ENCODE measurements at places on chromosomes 6 and 20.

- DNase-seq = no peak
Measured at GRCh38 chr6:42714098-42714761, 8.2 kb downstream of the PRPH2 start.

GRCh38 chr6:24089736-24090135 lies 36.3 kb upstream of the NRSN1 start:
- DNase-seq = no peak

GRCh38 chr6:42226161-42226611 lies 8.5 kb upstream of the MRPS10 start:
- DNase-seq = no peak

DNA sequence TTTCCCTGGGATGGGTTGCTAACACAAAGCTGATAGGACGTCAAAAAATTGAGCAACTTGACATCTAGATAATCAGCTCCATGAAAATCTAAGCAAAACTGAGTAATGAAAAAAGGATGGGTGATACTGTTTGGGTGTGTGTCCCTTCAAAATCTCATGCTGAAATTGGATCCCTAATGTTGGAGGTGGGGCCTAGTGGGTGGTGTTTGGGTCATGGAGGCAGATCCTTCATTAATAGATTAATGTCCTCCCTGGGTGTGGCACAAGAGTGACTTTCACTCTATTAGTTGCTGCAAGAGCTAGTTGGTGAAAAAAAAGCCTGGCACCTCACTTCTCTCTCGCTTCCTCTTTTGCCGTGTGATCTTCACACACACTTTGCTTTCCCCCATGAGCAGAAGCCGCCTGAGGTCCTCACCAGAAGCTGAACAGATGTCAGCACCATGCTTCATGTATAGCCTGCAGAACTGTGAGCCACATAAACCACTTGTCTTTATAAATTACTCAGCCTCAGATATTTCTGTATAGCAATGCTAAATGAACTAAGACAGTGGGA lies 160.9 kb downstream of the FRK start:
- DNase-seq = no peak

DNA sequence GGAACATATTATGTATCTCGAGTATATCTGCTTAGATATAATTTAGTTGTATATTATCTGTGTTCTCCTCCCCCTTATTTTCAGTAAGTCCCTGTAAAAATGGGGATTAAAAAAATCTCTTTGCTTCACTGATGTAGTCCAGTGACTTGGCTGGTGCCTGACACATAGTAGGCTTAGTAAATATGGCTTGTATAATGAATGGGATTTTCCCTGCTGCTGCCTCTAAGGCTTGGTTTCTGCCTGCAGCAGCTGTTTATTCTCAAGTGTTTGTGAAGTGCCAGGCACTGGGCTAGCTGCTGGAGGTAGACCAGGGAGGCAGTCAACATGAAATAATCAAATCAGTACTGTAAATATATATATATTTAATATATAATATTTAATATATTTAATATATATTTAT lies 1.6 kb upstream of the ZFP64 start:
- DNase-seq = no peak

DNA sequence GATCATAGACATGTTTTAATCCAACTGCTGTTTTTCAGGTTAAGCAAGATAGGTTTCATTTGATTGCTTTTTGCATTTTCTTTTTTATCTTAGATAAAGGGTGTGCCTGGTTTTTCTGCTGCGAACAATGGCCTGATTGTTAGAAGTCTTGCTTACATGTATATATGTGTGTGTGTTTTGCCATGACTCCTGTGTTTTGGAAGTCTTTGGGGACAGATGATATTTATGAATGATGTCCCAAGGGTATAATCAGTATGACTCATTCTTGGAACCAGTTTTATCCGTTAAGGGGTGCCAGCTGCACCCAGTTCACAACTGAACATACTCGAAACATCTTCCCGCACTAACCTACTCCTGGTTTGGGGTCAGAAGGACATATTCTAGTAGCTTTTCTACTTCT lies 230.1 kb upstream of the SUPT3H start:
- DNase-seq = no peak

- no peak for DNase-seq
Measured at GRCh38 chr20:37366743-37367142, 20.8 kb downstream of the SRC start.

- no peak for DNase-seq
Measured at GRCh38 chr6:158713469-158713868, 63.6 kb downstream of the SYTL3 start.

- DNase-seq = no peak
Measured at GRCh38 chr20:50513169-50514034, 3.2 kb downstream of the PTPN1 start.

DNA sequence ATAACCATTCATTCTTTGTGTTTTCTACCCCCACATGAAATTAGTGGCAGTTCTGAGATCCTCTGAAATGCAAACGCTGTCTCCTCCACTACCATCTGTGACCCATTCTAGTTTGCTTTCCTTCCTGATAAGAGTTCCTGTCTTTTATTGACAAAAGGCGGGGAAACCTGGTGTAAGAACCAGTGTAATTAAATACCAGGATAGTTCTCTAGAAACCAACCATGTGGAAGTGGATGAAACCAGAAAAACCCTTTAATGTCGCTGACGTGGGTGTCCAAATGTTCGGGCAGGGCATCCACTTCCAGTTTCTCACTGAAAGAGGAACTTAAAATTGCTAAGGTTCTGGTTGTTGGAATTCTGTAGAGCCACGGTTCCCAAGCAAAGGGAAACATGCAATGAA lies 79.1 kb downstream of the TNFRSF21 start:
- DNase-seq = no peak

- DNase-seq = no peak
Measured at GRCh38 chr6:155628306-155628705, 172.7 kb upstream of the NOX3 start.

DNA sequence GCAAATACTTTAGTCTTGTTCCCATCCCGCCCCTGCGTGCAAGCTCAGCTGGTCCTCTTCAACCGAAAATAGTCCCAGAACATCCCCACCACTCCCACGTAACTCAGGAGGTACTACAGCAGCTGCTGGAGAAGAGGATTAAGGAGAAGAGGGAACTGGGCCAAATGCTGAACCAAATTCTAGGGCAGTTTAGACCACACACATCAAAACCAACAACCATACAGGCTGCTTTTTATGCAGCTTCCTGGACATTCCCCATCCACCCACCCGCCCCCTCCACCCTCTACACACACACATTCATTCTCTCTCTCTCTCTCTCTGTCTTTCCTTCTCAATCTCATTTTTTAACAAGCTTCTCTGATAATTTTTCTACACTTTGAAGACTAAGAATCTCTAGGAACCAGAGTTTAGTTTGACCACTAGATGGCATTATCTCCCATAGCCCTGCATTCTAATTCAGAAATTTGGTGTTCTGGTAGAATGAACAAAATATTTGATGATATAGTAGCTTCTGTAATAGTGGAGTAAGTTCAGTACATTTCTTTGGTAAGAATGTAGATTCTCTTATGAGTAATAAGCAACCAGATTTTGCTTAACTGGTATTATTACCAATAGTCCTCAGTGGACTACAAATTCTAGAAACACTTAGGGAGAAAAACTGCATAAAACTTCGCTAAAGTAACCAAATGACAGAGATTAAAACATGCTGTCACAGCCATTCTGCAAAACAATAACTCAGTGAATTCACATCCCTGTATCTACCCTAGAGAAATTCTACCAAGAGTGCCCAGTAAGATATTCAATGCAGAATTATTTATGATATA lies 52.1 kb upstream of the BEND6 start:
- DNase-seq = no peak

DNA sequence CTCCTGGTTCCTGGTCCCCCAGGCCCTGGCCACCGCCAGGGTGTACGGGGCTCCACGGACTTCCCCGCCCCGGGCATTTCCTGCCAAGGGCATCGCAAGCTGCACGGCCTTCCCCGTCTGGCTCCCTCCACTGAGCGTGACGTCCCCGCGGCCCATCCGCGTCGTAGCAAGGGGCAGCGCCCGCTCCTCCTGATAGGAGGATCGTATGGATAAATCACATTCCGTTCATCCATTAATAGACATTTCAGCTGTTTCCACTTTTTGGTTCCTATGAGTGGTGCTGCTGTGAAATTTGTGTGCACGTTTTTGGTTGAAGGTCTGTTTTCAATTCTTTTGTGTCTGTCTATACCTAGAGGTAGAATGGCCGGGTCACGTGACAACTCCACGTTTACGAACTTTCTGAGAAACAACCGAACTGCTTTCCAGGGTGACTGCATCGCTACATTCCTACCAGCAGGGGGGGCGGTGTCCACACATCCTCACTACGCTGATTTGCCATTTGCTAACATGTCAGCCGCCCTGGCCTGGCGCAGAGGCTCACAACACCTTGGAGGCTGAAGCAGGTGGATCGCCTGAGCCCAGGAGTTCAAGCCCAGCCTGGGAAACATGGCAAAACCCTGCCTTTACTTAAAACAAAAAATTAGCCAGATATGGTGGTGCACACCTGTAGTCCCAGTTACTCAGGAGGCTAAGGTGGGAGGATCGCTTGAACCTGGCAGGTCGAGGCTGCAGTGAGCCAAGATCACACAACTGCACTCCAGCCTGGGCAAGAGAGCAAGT lies 37.7 kb downstream of the KCNQ2 start:
- no peak for DNase-seq

- no peak for DNase-seq
Measured at GRCh38 chr20:13221313-13221672, 219 bp downstream of the ISM1 start.

GRCh38 chr6:4434655-4435054 lies 299.3 kb upstream of the ECI2 start:
- DNase-seq = no peak

GRCh38 chr20:25053255-25054031 lies 4.5 kb downstream of the ACSS1 start:
- DNase-seq = no peak

DNA sequence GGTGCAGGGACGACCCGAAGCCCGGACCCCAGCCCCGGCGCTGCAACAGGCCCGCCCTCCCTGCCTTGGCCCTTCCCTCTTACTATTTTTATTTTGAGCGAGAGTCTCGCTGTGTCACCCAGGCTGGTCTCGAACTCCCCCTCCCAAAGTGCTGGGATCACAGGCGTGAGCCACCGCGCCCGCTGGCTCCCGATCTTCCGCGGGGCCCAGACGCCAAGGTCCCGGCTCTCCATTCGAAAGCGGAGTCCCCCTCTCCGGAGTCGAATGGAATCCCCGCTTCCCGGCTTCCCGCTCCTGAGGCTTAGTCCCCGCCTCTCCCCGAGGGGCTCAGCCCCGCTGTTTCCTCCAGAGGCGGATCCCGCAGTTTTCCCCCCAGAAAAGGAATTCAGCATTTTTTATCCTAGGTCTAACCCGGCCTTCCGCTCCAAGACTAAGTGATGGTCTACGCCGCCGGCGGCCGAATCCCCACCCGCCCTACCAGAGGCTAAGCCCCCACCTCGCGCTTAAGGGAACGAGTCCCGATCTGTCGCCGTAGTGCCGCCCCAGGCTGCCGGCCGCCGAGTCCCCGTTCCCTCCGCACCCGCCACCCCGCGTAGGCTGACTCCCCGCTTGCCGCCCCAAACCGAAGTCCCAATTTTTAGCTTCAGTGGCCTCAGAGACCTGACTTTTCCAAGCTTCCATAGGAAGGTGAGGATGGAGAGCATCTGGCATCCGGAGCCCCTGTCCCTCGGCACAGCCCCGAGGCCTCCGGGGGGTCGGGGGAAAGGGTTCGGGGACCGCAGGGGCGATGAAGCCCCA lies 11.5 kb upstream of the TMC2 start:
- DNase-seq = peak; percentile 89

DNA sequence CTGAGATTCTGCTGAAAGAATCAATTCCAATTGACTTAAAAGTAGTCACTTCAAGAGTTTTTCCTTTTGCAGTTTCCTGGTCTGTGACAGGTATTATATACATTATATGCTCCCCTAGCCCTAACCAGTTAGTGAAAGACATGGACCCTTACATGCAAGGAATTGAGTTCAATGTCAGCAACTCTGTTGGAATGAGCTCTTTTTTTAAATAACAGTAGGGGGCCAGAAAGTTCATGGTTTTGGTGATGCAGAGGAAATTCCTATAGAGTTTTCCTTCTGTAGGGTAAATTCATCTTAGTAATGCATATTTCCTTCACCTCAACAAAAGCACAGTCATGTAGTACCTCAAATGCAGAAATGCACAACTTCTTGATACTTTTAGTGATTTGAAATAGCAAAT lies 172.2 kb downstream of the KIF6 start:
- no peak for DNase-seq

- DNase-seq = no peak
Measured at GRCh38 chr6:20286968-20287565, 74.8 kb upstream of the MBOAT1 start.

GRCh38 chr6:112007805-112008204 lies 46.1 kb upstream of the CCN6 start:
- DNase-seq = no peak

- no peak for DNase-seq
Measured at GRCh38 chr6:152824666-152825065, 74.1 kb downstream of the VIP start.

DNA sequence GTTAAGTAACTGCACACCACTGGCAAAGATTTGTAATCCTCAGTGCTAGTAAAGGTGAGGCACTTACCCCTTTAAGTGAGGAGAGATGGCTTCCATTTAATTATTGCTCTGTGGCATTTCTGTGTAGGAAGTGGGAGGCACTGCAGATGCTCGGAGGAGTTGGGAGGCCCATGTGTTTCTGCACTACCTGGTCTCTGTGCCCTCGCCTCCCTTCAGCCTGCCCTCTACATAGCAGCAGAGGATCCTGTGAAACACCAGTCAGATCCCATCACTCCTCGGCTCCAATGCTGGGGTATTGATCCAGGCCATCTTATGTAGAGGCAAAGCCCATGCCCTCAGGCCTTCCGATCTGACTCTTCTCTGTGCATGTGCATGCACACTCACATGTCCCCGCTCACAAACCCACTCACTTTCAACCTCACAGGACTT lies 67.0 kb downstream of the SLX4IP start:
- no peak for DNase-seq

DNA sequence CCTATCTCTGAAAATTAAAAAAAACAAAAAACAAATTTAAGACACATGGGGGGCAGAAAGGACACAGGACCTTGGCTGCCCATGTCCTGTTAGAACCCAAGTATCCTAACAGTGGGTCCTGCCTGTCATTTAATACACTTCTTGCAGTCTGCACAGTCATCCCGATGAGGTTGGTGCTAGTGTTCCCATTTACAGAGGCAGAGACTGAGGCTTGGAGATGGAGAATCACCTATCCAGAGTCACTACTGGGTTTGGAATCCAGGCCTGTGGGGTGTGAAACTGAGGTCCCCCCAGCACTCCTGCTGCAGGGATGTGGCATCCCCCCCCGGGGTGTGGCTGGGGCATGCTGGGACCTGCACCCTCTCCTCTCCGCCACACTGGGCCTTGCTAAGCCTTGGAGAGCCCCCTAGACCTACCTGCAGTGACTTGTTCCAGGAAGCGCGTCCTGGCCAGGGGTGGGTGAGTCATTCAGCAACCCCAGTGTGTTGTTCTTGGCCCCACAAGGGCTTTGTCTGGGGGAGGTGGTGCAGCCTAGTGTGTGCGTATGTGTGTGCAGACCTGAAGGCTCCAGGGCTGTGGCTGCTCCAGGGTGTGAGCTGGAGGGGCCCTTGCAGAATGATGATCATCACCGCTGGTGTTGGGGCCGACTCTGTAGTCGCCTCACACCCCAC lies 49.7 kb downstream of the BCAS4 start:
- no peak for DNase-seq
